WTC11 (cell line): ENCODE measurements at places on chromosomes 4 and X. TPM values are rescaled to one million over a fixed set of nuclear protein-coding genes. Genes with fewer than 3 reads are reported as not detected.

BEX1 gene
- total RNA-seq: 45.2 to 49.3 TPM (median 46.8 TPM) in 3 replicates

HTN1 gene
- not detected in 3 replicates for total RNA-seq

YY2 gene
- 0.78 to 1.4 TPM (median 0.82 TPM) in 3 replicates for total RNA-seq

AFP gene
- 1.1 to 1.8 TPM (median 1.8 TPM) in 3 replicates for total RNA-seq

GRCh38 chr4:99273704-99274103, 17.1 kb downstream of the ADH1A start:
- no peaks in the 10 kb centered on the region for H3K27me3 ChIP-seq
- H3K4me3 ChIP-seq: no peak overlapping the region
- DNase-seq: no peak
- H3K4me1 ChIP-seq: peaks cover 3% of the 10 kb centered on the region
- H3K27ac ChIP-seq: no peak overlapping the region

GRCh38 chrX:150476164-150476699, 92.2 kb upstream of the MTM1 start:
- no peaks in the 10 kb centered on the region for H3K36me3 ChIP-seq
- H3K4me1 ChIP-seq: 0 out of 2 replicates have a peak, but pooled peaks cover 3% of the 10 kb centered on the region
- H3K27me3 ChIP-seq: no peaks in the 10 kb centered on the region
- DNase-seq: no peak

GRCh38 chrX:20445109-20445508, 178.4 kb upstream of the RPS6KA3 start:
- no peak overlapping the region for H3K27ac ChIP-seq
- peaks cover 7% of the 10 kb centered on the region; the same call in 1 of the 2 replicates for H3K4me1 ChIP-seq
- no peak for DNase-seq
- H3K36me3 ChIP-seq: no peaks in the 10 kb centered on the region
- no peak overlapping the region for H3K4me3 ChIP-seq
- peaks cover 3% of the 10 kb centered on the region; the same call in 1 of the 2 replicates for H3K27me3 ChIP-seq

DNA sequence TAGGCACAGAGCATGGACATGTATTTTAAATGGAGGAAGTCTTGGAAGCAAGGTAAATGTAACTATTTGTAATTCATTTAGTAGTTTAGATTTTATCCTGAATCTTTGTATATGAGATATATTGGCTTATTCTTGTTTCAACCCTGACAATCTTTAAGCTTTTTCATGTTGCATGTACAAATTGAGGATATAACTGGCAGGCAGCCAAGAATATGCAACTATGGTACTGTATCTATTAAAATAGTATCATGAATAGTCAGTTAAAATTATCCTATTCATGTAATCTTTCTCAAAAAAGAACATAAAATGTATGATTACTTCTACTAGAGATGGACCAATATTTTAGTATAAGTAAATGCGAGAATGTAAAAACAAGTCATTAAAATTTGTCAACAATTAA, 1141.5 kb downstream of the PCDH18 start:
- no peak overlapping the region for H3K27ac ChIP-seq
- no peaks in the 10 kb centered on the region for H3K4me1 ChIP-seq
- H3K4me3 ChIP-seq: no peak overlapping the region
- no peaks in the 10 kb centered on the region for H3K36me3 ChIP-seq
- no peak for DNase-seq
- no peaks in the 10 kb centered on the region for H3K27me3 ChIP-seq

DNA sequence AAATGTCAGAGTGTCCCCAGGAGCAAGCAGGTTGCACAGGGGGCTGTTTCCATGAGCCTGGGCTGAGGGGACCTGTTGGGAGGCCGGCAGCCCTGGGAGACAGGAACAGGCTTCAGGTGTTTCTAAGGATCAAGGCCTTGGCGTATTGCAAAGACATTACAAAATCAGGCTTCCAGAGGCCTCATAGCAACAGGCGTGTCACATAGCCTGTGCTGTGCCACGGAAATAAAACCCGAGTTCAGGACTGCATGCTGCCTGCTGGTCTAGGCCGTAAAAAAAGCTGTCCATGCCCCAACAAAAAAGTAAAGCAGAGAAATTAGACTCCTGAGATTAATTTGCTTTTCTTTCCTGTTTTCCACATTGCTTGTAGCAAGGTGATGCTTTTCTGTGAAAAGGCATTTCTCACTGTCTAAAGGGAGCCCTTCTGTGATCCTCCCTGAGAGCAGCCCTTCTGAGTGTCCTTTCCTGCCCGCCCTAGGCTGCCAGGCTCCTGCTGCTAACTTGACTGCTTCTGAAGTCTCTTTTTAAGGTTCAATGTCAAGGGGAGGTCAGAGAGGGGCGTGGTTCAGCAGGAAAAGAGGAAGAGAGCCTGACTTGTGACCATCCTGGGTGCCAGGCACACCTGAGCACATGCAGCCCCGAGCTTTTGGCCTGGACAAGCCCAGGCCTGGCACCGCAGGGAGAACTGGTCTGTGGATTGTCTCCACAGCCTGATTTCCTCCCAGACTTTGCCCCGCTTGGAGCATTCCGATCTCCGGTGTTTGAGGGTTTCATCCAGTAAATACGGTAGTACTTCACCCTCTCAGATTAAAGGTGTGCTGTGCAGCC, 21.3 kb downstream of the SHROOM2 start:
- no peaks in the 10 kb centered on the region for H3K27me3 ChIP-seq
- peaks cover 13% of the 10 kb centered on the region for H3K4me1 ChIP-seq
- no peak overlapping the region for H3K4me3 ChIP-seq
- peak overlapping the region; percentile 45 for H3K27ac ChIP-seq
- H3K36me3 ChIP-seq: peaks cover 4% of the 10 kb centered on the region; the same call in 1 of the 2 replicates

DNA sequence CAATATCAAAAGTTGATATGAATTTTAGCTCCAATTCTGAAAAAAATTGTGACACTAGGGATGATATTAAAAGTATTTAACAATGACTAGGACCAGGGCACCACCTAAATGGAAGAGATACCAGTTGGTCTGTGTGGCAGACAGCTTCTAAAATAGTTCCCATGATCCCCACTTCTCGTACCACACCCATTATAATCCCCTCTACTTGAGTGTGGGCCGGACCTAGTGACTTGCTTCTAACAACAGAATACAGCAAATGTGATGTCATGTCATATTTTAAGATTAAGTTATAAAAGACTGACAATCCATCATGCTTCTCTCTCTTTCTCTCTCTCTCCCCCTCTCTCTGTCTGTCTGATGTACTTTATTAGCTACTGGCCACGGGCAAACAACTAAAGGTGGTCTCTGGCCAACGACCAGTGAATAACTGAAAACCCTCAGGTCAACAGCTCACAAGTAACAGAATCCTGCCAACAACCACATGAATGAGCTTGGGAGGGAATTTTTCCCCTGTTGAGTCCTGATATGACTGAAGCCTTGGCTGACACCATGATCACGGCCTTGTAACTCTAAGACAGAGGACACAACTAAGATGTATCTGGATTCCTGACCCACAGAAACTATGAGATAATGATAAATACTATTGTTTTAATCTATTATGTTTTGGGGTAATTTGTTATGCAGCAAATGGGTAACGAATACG, 34.4 kb downstream of the FAM13A start:
- no peak for DNase-seq
- 0 out of 2 replicates have a peak, but pooled peaks cover 5% of the 10 kb centered on the region for H3K4me1 ChIP-seq
- peaks cover 21% of the 10 kb centered on the region for H3K36me3 ChIP-seq
- H3K27me3 ChIP-seq: no peaks in the 10 kb centered on the region
- no peak overlapping the region for H3K27ac ChIP-seq

DNA sequence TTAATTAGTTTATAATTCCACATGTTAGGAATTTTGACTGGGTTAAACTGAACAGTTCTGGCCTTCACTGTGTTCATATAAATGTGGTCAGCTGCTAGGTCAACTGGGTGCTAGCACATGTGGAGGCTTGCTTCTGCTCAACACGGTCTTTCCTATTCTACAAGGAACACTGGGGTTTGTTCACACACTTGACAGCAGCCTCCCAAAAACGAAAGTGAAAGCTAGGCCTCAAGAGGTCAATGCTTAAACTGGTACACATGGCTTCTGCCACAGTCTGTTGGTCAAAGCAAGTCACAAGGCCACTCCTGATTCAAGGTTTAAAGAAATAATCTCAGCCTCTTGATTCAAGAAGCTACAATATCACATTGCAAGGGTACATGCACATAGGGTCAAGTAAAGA, 126.5 kb downstream of the QDPR start:
- no peak overlapping the region for H3K27ac ChIP-seq
- H3K36me3 ChIP-seq: no peaks in the 10 kb centered on the region
- H3K27me3 ChIP-seq: no peaks in the 10 kb centered on the region
- H3K4me3 ChIP-seq: no peak overlapping the region

GRCh38 chr4:171759274-171759673, 53.9 kb upstream of the GALNTL6 start:
- DNase-seq: no peak
- H3K36me3 ChIP-seq: peaks cover 4% of the 10 kb centered on the region; the same call in 1 of the 2 replicates
- no peak overlapping the region for H3K4me3 ChIP-seq
- no peaks in the 10 kb centered on the region for H3K27me3 ChIP-seq
- H3K27ac ChIP-seq: no peak overlapping the region
- no peaks in the 10 kb centered on the region for H3K4me1 ChIP-seq

DNA sequence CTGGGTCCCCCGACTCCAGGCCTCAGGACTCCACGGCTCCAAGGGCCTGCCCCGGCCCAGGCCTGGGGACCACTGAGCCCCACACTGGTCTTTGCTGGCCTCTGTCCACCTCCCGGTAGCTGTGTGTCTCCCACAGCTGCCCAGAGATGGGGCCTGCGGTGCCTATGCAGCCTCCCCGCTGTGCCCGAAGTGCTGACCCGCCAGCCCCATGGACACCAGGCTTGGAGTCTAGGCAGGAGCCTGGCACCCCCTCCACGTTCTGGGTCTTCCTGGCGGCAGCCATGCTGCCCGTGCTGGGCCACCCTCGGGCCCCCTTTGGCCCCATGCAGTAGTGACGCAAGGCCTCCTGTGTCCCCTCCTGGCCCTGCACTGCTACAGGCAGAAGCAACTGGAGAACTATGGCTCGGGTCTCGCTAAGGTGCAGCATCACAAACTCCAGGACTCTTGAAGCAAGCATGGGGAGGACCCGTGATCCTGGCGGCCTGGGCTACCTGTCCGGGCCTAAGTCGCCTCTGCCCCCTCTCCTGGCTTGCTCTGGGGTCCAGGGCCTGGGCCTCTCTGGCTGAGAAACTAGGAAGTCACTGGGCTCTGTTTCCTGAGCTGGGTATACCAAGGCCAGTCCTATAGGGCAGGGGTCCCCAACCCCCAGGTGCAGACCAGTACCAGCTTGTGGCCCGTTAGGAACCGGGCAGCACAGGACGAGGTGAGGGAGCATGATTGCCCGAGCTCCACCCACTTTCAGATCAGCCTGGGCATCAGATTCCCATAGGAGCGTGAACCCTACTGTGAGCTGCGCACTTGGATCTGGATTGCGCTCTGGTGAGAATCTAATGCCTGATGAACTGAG, 917 bp downstream of the MYL5 start:
- H3K4me1 ChIP-seq: peaks cover 8% of the 10 kb centered on the region
- peaks cover 3% of the 10 kb centered on the region for H3K27me3 ChIP-seq
- no peak for DNase-seq

DNA sequence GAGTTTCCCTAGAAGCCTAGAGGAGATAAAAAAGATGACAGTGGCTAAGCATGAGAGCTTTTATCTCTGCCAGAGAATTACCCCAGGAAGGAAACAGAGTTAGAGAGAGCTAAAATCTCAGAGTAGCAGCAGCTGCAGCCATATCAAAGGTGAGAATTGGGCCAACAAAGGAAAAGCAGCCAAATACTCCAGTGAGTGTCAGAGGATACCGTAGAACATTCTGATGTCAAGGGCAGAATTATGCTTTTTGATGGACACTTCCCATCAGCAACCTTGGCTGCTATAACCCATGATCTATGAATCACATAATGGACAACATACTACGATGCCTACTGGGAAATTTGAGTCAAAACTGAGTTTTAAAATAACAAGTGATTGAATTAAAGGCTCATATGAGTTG, 405.8 kb upstream of the CPEB2 start:
- H3K4me1 ChIP-seq: peaks cover 5% of the 10 kb centered on the region; the same call in 1 of the 2 replicates
- no peak overlapping the region for H3K4me3 ChIP-seq
- no peaks in the 10 kb centered on the region for H3K36me3 ChIP-seq
- DNase-seq: no peak
- no peak overlapping the region for H3K27ac ChIP-seq

DNA sequence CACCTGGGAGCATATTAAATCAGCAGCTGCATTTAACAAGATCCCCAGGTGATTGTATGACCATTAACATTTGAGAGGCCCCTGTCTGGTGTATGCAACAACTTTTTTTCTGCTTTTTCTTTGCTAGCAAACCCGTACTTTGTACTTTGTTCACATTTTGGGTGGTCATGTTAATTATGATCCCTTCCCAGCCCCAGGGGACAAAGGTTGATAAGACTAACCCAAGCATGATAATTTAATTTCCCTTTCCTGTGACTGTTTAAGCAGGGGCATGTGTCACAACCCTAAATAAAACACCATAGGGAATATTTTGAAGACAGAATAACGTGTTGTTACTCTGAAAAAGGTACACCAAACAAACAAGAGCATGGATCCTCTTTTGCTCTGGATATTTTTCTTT, 332.0 kb downstream of the PCDH18 start:
- DNase-seq: no peak
- H3K27me3 ChIP-seq: no peaks in the 10 kb centered on the region
- no peak overlapping the region for H3K4me3 ChIP-seq
- H3K4me1 ChIP-seq: peaks cover 3% of the 10 kb centered on the region; the same call in 1 of the 2 replicates
- no peak overlapping the region for H3K27ac ChIP-seq
- no peaks in the 10 kb centered on the region for H3K36me3 ChIP-seq

GRCh38 chr4:101790521-101791181, at the start of gene BANK1:
Gene BANK1, plus strand, starts transcription at chr4:101790730. Its CDS starts 151 bp downstream, at chr4:101790881.
- peaks cover 17% of the 10 kb centered on the region for H3K4me1 ChIP-seq
- DNase-seq: peak; percentile 85
- peaks cover 3% of the 10 kb centered on the region; the same call in 1 of the 2 replicates for H3K27me3 ChIP-seq
- H3K36me3 ChIP-seq: peaks cover 8% of the 10 kb centered on the region

- DNase-seq: no peak
- H3K36me3 ChIP-seq: no peaks in the 10 kb centered on the region
- H3K4me1 ChIP-seq: peaks cover 47% of the 10 kb centered on the region
- no peak overlapping the region for H3K4me3 ChIP-seq
- H3K27me3 ChIP-seq: no peaks in the 10 kb centered on the region
- H3K27ac ChIP-seq: no peak overlapping the region
Observed at GRCh38 chrX:119682019-119682989, 10.7 kb downstream of the SEPTIN6 start.

DNA sequence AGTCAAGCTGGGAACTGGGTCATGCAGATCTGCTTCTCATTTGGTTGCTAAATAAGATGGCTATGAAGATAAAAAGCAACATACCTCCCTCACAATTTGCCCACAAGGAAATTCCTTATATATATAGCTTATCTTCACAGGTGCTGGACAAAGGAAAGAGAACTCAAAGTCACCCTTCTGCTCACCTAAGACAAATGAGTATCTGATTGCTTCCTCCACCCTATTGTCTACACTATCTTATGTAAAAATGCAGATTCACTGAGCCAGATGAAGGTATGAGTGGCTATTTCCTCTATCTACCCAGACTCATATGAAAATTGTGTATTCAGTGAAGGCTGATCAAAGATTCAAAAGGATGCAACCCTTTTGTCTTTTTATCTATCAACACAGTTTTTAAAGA, 50.8 kb downstream of the CHM start:
- no peak for DNase-seq
- no peak overlapping the region for H3K4me3 ChIP-seq
- H3K27me3 ChIP-seq: no peaks in the 10 kb centered on the region
- peak overlapping the region; percentile 86 for H3K27ac ChIP-seq
- peaks cover 67% of the 10 kb centered on the region for H3K4me1 ChIP-seq
